ENCODE measurements at places on chromosomes 4 and X.
A peak's percentile ranks its signal among the peaks of the same experiment; 100 is the strongest.

GRCh38 chr4:158610790-158611189 lies 60.9 kb downstream of the C4orf46 start:
- no peak for DNase-seq

DNA sequence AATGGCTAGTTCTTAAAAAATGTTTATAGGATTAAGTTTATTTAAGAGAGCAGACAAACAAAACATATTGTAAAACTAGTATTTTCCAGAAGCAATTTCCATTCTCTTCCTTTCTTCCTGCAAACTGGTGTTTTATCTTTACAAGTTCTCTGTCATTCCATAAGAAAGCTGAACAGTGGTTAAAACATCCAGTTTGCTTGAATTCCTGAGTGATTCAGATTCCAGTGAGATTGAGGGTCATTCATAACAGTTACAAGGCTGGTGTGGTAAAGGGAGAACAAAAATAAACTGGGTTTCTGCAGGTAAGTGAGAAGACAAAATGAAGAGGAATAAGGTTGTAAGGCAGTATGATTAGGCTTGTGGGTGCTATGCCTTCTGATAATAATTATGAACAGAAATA lies 544.8 kb upstream of the DIPK2B start:
- DNase-seq = no peak

DNA sequence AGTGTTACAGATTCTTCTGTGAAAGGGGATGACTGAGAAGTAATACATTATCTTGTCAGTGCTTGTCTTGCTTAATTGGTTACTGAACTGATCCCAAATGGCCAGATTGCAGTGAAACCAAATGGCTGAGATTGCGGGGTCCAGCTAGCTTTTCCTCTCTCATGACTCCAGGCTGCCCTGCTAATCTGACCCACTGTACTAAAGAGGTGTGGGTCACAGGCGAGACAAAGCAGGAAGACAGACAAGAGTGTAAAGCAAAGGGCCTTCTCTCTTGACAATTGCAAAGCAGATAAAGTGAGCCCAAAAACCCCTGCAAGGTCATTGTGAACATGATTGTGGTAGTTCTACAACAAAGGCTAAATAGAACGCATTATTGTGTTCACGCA lies 2.1 kb downstream of the TMEM150C start:
- no peak for DNase-seq

DNA sequence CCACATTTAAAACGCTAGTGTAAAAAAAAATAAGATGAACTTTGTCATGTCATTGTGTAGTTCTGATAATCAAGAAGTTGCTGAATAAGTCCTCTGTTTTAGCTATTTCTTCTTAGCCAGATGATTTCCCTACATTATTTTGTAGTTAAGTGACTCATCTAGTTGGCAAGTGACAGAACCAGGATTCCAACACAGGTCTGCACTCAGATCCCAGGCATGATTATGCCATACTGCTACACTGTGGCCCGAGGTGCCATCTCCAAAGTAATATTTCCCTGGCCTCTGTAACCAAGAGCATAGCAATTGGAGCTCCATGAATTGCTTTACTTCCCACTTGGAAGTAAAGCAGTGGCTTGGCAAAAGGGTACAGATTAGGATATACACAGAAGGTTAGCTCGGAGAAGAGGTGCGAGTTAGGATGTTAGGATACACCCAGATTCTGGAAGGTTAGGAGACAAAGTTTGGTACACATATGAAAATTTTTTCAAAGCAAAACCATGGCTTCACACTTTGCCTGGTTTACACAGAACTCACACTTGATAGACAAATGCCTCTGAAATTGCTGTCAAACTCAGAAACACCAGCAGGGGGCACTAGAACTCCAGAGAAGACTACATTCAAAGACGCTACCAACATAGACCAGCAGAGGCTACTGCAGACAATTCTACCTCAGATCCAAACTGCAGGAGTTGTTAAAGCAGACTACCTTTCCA lies 41.4 kb downstream of the SRPX2 start:
- DNase-seq = peak; percentile 67

- DNase-seq = no peak
These were observed 229.6 kb upstream of the AGTR2 start for GRCh38 chrX:115940888-115941332.

GRCh38 chrX:154380153-154380552 lies 1.1 kb downstream of the EMD start:
- DNase-seq = no peak

DNA sequence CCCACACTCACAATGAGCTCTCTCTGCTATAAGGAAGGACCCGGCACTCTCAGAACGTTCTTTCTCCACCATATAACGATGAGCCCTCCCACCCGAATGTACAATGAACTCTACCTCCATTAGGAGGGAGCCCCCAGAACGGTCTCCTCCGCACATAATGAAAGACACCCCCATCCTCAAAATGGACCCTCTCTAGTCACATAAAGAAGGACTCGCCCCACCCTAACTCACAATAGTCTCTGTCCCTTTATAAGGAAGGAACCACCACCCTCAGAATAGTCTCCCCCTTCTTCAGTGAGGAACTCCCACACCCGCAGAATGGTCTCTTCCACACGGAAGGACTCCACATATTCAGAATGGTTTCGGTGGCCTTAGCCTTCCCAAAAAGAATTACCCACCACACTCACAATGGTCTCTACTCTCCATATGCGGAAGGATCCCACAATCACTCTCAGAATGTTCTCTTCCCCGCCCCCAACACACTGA lies 477 bp downstream of the SLC35A2 start:
- no peak for DNase-seq

DNA sequence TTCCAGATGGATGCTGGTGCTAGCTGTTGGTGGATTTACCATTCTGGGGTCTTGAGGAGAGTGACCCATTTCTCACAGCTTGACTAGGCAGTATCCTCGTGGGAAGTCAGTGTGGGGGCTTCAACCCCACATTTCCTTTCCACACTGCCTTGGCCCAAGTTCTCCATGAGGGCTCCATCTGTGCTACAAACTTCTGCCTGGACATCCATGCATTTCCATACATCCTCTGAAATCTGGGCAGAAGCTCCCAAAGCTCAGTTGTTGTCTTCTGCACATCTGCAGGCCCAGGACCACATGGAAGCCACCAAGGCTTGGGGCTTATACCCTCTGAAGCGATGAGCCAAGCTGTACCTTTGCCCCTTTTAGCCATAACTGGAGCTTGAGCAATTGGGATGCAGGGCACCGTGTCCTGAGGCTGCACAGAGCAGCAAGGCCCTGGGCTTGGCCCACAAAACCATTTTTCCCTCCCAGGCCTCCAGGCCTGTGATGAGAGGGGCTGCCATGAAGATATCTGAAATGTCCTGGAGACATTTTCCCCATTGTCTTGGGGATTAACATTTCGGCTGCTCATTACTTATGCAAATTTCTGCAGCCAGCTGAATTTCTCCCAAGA lies 248.7 kb upstream of the ANKRD50 start:
- DNase-seq = no peak

GRCh38 chrX:38275615-38276014 lies 51.7 kb downstream of the RPGR start:
- no peak for DNase-seq

DNA sequence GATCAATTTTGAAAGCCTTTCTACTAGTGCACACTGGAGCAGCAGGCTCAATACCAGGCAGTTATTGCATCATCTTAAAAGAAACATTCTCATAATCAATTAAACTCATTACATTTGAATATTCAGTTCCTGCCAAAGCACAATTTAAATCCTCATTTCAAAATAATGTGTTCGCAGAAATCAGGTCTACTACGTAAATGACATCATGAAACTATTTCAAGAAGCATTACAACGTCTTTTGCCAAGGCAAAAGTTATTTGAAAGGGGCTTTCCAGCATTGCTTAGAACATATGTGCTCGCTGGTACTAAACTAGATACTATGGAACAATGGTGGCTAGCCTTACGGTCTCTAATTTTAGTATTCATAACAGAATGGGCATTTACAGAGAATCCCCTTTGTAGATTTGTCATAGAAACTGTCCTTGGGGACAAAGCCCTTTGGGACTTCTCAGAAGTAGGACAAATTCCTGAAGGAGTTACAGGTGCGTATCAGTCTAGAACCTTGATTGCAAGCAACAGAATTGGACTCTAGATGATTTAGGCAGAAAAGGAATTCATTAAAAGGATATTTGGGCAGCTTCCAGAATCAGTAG lies 27.6 kb upstream of the HUWE1 start:
- no peak for DNase-seq

- DNase-seq = no peak
These were observed 32.2 kb downstream of the TRMT44 start for GRCh38 chr4:8472689-8473197.

GRCh38 chr4:108891896-108892590 lies 129.2 kb upstream of the ETNPPL start:
- DNase-seq = no peak

- no peak for DNase-seq
These were observed 34.9 kb downstream of the MMRN1 start for GRCh38 chr4:89929425-89930159.

Measured in neural crest cell (in vitro differentiated cells).